ENCODE measurements at places on chromosomes 16 and 17.

GRCh38 chr17:50056961-50057330 is 1.0 kb downstream of the ITGA3 start:
- no peak for DNase-seq

GRCh38 chr16:122361-122760 is 16.1 kb downstream of the NPRL3 start:
- no peak for DNase-seq

DNA sequence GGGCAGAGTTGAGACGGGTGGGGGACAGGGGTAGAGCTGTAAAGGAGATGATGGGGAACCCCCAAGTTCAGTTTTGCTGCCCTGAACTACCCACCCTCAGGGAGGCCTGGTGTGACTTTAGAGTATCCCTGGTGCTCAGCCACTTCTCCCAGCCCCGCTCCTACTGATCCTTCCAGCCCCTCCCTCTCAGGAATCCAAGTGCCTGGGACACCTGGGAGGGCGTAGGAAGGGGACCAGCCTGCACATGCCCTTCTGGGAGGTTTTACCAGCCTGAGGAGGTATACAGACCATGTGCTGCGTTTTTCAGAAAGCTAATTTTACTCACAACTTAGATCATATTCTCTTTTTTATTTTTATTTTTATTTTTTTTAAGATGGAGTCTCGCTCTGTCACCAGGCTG is 4.1 kb downstream of the ST6GALNAC2 start:
- DNase-seq: no peak

DNA sequence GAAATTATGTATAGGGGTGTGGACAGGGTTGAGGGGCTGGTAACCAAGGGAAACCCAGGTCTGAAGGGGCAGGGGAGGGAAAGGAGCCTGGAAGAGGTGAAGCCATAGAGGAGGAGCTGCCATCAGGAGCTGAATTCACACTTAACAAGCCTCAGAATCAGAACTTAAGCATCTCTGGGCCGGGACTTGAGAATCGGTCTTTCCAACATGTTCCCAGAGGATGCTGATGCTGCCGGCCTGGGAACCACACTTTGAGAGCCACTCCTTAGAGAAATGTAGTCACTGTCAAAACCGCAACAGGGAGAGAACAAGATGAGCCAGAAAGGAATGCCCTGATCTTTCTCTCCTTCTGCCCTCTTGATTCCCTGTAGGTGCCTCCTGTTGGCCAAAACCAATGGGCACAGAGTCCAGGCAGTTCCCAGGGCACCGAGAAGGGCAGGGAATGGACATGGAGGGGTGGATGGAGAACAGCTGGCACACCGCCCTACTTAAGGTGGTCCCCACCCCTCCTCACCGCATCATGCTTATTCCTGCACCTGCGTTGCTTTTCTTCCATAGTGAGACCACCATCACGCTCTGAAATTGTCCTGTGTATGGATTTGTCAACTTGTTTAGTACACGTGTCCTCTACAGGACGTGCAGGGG is 88.5 kb downstream of the GSG1L start:
- no peak for DNase-seq

GRCh38 chr17:62008294-62008693 is 56.8 kb downstream of the MED13 start:
- no peak for DNase-seq

DNA sequence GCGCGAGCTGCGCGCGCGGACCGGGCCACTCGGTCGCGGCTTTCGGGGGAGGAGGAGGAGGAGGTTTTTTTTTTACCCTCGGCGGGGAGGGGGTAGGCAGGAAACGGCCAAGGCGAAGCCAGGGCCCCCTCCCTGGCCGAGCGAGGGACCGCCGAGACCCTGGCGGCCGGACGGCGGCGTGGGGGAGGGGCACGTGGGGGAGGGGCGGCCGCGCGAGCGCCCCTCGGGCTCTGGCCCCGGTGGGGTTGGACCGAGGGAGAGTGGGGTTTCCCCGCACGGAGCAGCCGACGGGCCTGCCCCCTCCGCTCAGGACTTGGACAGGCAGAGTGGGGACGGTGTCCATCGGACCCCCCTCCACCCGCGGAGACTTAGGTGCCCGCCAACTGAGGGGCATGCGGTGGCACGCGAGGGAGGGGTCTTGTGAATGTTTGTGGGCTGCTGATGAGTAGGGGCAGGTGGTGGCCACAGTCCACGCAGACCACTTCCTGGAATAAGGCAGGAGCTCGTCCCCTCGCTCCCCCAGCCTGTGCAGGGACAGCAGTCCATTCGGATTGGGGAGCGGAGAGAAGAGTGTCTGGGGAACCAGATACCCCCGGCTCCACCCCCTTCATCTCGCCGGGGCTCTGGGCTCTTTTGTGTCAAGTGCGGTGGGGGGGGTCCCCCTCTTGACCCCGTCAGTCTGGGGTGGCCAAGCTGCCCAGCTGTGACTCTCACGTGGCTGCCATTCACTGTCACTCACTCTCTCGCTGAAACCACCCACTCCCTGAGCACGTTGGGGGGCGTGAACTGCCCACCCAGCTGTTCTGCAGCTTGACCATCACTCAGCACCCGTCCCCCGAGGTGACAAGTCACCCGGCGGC is 3.0 kb upstream of the CHD3 start:
- peak; percentile 56 for DNase-seq

GRCh38 chr17:20281860-20282259 is 185.5 kb downstream of the LGALS9B start:
- no peak for DNase-seq

DNA sequence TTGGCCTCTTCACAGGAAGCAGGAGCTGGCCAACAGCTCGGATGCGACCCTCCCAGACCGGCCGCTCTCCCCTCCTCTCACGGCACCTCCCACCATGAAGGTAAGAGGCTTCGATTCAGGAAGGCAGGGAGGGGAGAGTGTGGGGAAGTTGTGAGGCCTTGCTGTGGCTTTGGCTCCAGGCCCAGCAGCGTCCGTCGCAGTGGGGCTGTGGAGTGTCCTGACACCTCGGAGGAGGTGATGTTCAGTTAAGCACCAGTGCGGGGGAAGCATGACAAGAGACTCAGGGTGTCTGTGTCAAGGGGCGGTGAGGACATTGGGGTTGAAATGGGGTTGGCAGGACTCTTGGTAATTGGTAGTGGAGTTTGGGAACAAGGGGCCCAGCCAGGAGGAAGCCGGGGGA is 109.0 kb downstream of the RAP1GAP2 start:
- DNase-seq: no peak

- no peak for DNase-seq
Observed at GRCh38 chr16:489606-490005, 37.9 kb upstream of the CAPN15 start.

- DNase-seq: peak; percentile 76
Observed at GRCh38 chr17:80035937-80036714, at the start of gene CCDC40. CCDC40 (plus strand) TSS chr17:80036642; CDS start chr17:80036663, 21 bp downstream.

DNA sequence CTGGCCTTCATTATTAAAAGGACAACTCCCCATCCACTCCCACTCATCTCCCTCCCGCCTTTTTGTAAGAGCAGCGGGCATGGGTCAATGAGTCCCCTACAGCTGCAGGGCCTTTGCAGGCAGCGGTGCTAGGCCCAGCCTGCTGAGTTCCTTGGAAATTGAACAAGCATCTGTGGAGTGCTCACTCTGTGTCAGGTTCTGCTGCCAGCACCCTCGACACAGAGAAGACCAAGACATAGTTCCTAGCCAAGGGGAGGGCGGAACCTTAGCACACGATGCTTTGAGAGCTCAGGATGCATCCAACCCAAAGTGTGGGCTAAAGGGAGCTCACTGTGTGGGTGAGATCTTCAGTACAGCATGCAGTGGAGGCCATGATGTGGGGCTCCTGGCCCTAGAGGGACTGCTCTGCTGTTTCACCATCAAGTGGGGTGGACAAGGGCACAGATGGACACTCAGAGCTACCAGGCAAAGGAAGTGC is 27.6 kb downstream of the RMI2 start:
- DNase-seq: no peak

DNA sequence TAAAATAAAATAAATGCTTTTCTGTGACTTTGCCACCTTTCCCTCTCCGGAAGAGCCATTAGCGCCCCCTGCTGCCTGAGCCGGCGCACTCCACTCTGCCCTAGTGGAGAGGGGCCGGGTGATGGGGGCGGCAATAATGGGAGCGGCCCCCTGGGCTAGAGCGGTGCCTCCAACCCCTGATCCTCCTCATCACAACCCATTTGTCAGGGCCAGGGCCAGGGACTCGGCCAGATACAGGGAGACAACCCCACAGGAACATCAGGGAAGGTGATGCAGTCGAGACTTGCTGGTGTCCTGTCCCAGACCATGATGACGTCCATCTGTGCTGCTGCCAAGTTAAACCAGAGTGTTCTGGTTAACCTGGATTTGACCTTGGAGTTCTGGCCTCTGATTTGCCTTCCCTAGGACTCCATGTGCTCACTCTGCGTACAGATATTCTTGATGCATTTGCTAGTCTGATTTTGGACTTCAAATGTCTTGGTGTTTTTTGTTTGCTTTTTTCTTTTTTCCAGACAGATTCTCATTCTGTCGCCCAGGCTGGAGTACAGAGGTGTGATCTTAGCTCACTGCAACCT is 46.1 kb upstream of the BPTF start:
- DNase-seq: peak; percentile 25

DNA sequence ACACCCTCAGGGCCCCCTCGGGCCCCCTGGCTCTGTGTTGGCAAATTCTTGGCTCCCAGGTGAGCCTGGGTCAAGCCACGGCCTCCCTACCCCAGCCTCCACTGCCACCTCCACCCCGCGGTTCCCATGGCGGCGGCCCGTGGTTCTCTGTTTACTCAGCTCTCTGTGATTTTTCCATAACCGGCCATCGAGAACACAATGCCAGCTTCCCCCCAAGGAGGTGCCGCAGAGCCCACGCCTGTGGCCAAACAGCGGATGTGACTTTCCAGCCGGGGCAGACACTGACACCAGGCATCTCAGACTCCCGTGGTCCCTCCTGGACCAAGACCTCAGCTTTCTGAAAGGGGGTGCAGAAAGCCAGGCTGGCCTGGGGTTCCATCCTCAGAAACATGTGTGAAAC is 21.6 kb upstream of the ATP2A3 start:
- DNase-seq: no peak

DNA sequence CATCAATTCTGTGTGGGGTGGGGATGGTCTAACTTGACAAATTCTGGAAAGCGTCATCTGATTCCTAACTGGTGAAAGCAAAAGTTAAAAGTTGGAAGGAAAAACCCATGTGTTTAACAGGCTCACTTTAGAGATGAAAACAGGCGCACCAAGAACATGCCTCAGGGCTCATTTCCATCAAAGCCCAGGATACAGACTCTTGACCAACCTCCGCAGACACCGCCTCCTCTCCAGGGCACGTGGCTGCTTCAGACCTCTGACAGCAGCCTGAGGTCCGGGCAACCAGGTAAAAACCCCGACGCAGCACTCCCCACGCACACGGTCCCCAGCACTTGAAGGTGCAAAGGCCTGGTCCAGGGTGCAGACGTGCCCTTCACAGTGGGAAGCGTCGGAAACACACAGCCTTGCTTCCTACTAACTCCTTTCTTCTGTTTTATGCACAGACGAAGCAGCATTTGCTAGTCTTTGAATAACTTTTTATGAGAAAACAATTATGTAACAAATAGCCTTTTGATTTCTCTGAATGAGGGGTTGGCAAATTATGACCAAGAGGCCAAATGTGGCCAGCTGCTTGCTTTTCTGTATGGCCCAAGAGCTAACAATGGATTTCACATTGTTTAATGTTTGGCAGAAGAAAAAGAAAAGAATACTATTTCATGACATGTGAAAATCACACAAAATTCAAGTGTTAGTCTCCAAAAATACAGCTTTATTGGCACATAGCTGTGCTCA is 44.2 kb upstream of the TRAP1 start:
- no peak for DNase-seq

GRCh38 chr17:69672924-69673323 is 258.4 kb downstream of the MAP2K6 start:
- no peak for DNase-seq

DNA sequence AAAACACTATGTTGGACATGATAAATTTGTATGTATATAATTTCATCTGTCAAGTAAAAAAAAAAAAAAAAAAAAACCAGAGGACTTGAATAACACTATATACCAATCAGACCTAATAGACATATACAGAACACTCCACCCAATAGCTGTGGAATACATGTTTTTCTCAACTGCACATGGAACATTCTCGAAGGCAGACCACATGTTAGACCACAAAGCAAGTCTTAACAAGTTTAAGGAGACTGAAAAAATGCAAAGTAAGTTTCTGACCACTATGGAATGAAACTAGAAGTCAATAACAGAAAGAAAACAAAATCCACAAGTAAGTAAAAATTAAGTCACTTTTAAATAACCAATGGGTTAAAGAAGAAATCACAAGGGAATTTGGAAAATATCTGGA is 8.4 kb upstream of the CNTNAP4 start:
- no peak for DNase-seq

- DNase-seq: peak; percentile 39
Observed at GRCh38 chr16:3152027-3152276, 17.1 kb downstream of the ZNF213 start.

DNA sequence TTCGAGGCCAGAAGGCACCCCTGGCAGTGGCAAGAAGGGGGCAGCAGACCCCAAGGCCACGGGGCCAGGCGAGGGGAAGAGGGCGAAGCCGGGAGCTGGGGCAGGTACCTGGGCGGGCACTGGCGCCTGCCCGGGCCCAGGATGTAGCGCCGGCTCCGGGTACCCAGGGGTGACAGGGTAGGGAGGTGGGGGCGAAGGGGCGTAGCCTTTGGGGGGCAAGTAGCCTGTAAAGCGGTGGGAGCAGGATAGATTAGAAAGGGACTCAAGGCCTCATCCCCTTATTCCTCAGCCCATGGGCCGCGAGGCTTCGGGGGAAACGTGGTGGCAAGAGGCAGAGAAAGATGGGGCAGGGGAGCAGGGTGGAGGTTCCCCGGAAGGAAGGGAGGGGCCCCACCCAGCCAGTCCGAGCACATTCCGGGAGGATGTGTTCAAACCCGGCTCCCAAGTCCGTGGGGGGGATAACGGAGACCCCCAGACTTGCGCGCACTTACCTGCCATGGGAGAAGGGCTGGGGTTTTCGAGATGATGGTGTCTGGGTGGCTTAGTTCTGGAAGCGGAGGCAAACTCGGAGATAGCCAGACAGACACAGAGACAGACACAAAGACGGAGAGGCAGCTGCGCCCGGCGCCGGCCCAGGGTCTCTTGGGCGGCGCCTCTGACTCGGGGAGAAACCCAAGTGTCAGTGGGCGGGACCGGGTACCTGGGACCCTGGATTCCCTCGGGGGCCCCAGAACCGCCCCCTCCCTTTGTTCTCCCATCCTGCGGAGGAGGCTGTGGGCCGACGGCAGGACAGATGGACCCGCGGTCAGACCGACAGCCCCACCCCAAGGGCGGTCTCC is 493 bp downstream of the PLSCR3 start:
- DNase-seq: no peak

- DNase-seq: no peak
Observed at GRCh38 chr17:31525801-31526549, 134.5 kb downstream of the RAB11FIP4 start.

DNA sequence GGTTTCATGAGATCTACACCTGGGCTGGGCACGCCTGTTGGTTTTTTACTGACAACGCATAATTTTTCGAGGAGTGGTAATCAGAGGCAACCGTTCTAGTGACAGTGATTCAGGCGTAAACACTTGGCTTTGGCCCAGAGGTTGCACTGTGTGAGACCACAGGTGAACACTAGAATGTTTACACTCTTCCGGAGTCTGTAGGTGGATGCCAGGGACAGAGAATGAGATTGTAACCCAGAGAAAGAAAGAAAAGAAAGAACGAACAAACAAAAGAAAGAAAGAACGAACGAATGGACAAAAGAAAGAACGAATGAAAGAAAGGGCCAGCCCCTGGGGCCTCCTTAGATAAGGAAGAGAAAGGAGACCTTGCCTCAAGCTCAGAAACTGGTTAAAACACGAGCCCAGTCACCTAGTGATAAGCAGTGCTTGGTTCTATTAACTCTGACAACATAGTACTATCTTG is 113.2 kb downstream of the PRKCB start:
- peak; percentile 57 for DNase-seq

- peak; percentile 60 for DNase-seq
Observed at GRCh38 chr17:50269477-50270434, 4.5 kb upstream of the TMEM92 start.

- no peak for DNase-seq
Observed at GRCh38 chr17:6464446-6465041, 20.3 kb downstream of the PIMREG start.

Measured in activated T-cell treated with anti-CD3 and anti-CD28 coated beads, Interleukin-2, amount 50 U/mL, for 1 hour (primary cell).